ENCODE measurements at places on chromosomes 4 and X.

- DNase-seq, result no peak
Measured at GRCh38 chr4:181216501-181216900, 1026.7 kb upstream of the TENM3 start.

DNA sequence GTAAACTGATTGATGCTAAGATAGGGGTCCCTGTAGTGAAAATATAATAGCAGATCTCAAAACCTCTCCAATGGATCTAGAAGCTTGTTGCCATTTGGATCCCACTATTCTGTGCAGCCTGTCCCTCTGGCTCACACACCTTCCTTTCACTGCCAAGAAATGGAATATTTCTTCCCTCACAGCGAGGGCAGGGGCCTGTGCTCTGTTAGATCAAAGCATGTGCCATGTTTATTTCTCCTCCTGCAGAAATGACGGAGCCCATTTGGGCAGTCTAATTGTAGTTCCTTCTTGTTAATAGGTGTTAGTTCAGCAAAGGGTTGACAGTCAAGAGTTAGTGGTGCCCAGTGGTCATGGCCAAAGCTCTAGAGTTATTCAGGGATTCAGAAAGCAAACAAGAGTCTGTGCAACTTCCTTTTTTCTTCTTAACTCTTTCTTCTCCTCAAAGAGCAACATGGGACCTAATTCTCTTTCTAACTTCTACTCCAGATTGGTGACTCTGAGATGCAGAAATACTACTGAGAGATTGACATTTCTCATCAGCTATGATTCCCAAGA is 106.8 kb downstream of the STOX2 start:
- no peak for DNase-seq

GRCh38 chrX:25001808-25002660 is 13.7 kb downstream of the ARX start:
- DNase-seq, result no peak

DNA sequence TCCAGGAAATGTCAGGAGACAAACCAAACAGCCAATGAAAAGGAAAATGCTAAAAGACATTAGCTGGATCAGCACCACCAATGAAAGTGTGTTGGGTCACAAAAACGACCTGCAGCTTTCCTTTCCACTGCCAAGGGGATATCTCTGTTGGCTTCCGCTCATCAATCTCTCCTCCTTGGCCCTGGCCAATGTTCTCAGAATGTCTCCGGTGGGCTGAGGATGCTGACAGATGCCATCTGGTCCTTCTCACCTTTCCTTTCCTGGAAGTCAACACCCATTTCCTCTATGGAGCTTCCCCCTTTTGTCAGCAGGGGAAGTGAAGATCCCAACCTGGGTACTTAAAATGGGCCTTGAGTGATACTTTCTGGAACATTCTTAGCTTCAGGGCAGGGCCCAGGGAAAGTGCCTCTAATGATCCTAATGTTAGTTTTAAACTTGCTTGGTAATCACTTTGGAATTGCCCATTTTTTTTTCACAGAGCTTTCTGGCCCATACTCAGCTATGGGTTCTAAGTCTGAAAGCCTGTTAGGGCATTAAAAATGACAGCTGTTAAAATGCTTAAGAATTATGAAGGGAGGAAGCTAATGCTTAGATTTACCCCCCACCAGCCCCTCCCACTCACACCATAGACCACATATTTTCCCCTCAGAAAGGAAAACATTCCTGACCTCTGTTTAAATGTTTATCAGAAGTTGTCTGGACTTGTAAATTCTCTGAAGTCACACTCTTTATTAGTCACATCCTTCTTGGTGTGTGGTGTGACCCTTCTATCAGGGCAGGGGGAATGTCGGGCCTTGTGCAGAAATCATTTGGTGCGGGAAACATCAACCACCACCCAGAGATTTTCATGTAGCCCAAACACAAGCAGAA is 29.2 kb downstream of the IGFBP7 start:
- no peak for DNase-seq

GRCh38 chr4:4871242-4871572 is 11.7 kb downstream of the MSX1 start:
- no peak for DNase-seq

GRCh38 chr4:128512767-128513322 is 225.2 kb upstream of the PGRMC2 start:
- no peak for DNase-seq

GRCh38 chr4:54872261-54872660 is 214.5 kb downstream of the KIT start:
- no peak for DNase-seq

GRCh38 chr4:71141125-71141524 is 147.7 kb downstream of the DCK start:
- DNase-seq, result no peak

DNA sequence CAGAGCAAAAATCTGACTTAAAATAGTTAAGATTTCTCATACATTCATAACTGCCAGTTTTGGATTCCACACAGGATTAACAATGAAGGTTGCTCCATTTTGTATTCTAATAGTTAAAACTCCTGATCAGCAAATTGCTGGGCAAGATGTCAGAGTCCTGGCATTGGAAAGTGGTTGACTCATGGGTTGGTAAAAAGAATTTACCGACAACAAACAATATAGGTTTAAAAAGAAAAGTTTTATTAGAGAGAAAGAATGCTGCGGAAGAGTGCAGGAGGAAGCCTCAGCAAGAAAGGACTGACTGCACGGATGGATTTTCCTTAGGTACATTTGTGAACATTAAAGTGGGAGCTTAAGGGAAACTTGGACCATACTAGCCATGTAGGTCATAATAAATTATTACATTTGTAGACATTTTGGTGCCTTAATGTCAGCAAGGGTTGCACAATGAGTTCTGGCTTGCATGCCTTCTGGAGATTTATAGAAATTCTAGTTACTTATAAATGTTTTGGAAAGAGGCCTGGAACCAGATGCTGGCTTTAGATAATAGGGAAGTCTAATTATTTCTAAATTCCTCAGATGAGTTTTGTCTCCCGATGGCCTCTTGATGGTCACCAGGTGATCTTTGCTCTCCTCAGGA is 25.4 kb upstream of the IL2 start:
- DNase-seq, result no peak

DNA sequence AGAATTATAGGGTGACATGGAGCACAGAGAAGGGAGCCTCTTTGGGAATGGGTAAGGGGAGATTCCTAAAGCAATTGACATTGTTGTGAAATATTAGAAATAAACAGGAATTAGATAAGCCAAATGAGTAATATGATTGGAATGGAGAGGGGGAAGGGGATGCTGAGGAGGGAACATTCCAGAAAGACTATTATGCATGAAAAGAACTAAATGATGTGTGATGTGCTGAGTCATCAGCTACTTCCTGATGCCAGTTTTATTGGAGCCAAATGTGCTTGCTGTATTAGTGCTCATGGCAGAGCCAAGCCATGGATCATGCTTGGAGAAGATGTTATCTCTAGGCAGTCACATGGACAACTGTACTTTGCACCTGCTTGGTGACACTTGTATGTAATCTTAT is 189.0 kb upstream of the HCCS start:
- DNase-seq, result no peak

GRCh38 chrX:148535639-148536038 is 35.2 kb downstream of the AFF2 start:
- no peak for DNase-seq

GRCh38 chr4:13476915-13477314 is 7.2 kb downstream of the RAB28 start:
- DNase-seq, result no peak

DNA sequence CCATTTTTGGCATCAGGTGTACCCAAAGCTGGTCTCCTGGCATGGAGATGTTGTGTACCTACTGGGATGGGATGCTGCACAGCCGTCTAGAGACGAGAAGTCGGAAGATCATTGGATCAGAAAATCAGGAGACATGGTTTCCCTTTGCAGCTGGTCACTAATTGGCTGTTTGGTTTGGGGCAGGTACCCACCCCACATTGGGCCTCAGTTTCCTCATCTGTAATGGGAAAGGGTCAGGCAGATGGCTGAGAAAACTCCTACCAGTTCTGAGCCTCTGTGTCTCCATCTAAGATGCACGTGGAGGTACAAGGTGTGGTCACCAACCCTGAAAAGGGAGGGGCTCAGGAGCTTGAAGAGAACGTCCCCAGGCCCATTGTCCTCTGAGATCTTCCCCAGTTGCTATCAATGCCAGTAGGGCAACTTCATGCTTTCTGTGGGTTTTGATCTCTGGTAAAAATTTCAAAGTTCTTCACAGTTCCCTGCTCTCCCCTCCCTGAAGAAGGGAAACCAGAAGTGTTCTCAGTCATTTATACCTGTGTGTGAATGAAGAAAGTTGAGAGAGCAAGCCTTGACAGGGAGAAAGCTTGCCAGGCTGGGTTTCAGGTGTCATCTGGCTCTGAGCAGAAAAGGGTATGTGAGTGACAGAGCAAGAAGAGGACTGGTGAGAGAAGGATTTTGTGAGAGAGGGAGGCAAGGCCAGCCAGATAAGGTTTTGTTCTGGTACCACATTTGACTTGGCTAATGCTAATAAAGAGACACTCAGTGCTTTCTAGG is 15.1 kb downstream of the TSC22D3 start:
- no peak for DNase-seq

DNA sequence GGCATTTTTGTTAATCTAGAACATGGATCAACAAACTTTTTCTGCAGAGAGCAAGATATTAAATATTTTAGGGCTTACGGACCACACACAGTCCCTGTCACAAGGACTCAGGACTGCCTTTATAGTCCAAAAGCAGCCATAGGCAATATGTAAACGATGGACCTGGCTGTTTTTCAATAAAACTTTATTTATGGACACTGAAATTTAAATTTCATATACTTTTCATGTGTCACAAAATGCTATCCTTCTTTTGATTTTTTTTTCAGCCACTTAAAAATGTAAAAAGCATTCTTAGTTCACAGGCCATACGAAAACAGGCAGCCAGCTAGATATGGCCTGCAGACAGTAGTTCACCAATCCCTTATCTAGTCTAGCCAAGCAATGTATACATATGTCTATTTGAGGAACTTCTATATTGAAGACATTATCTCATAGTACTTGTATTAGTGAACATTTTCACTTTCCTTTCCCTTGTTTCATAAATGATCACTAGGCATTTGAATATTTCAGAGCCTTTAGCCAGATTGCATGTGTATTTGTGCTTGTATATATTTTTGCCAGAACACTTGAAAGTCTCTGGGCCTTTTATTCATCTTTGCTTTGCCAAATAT is 350.9 kb downstream of the RPA4 start:
- no peak for DNase-seq

GRCh38 chrX:129091097-129091496 is 432.2 kb downstream of the SMARCA1 start:
- DNase-seq, result no peak

DNA sequence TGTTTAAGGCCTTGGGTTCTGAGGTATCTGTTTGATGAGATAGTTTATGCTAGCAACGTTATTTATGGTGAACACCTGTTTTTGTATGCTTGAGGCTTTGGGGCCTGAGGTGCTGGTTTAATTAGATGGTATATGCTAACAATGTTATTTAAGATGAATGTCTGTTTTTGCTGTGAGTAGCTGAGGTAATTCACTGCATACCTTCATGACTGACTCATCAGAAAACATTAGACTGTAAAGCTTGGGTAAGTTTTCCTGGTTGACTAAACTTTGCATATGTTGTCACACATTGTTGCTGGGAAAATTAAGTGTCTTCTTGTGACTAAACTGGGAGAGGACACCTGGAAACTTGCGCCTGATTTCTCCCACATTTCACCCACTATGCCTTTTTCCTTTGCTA is 1026.6 kb downstream of the RAPGEF2 start:
- DNase-seq, result no peak

DNA sequence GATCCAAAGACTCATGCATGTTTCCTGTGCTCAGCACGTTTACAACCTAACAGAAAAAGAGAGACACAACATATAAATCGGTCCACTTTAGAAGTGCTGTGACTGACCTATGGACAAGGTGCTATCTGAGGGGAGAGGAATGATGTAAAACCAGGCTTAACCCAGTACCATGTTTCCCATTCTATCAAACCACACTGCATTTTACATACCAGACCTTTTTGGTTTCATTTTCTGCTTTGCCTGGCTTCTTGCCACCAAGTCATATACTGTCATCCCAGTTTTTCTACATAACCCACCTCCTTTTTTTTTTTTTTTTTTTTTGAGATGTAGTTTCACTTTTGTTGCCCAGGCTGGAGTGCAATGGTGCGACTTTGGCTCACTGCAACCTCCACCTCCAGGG is 82.2 kb downstream of the KLF8 start:
- no peak for DNase-seq

DNA sequence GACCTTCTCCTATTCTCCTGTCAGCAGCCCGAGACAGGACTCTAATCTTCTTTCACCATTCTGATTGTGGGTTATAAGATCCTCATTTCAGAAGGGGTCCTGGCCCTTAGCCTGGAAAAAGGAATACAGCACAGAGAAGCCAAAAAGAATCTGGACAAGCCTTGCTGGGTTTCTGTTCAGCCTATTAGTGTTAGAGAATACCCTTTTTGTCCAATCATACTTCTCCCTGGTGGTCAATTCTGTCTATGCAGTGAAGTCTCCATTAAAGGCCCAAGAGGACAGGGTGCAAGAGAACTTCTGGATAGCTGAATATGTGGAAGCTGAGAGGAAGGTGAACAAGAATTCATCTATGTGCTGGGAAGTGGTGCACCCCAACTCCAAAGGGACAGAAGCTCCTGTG is 105.7 kb upstream of the AGA start:
- no peak for DNase-seq

- DNase-seq, result no peak
Measured at GRCh38 chr4:121239951-121240350, 75.8 kb upstream of the TNIP3 start.

- no peak for DNase-seq
Measured at GRCh38 chrX:9866633-9867032, 80.4 kb downstream of the SHROOM2 start.

GRCh38 chr4:60314416-60314815 is 885.7 kb upstream of the ADGRL3 start:
- no peak for DNase-seq

GRCh38 chr4:114384629-114385028 is 214.0 kb upstream of the UGT8 start:
- no peak for DNase-seq

DNA sequence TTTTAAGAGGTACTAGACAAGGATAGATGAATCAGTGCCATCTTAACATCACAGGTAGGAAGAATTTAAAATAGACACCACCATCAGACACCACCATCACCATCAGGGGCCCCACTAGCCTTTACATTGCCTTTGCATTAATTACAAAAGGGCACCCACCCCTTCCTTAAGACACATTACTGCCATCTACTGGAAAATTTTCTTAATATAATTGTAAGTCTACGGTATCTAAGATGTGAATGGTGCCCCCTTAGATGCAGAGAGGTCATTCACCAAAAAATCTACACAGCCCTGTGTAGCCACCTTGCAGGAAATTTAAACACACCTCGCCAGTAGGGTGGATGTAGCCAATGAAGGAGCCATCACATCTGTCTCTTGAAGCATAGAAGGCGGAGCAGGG is 184.1 kb downstream of the MID1IP1 start:
- no peak for DNase-seq

GRCh38 chr4:47367761-47368160 is 95.7 kb downstream of the COMMD8 start:
- no peak for DNase-seq
